ENCODE measurements at places on chromosomes 12 and 14.

DNA sequence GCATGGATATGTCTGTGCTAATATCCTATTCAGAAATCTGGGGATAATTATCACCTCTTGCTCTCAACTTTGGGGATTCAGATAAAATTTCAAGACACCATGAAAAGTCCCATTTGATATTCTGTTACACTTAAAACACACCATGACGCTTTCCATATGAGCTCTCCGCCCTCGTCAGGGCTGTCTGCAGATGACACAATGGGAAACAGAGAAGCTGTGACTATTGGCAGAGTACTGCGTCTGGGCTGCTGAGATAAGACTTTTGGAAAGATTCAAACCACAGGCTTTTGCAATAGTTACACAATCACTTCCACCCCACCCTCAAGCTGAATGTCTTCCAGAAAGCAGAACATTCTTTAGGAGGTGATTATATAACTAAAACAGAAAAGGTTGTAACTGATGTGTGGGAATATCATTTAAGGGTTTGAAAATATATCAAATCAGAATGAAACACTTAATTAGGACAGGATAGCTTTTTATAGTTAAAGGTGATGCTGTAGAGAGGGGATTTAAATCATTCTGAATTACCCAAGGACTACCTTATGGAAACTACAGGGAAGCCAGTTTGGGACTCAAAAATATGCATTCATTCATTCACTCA is 75.3 kb upstream of the TMPO start:
- DNase-seq: no peak

DNA sequence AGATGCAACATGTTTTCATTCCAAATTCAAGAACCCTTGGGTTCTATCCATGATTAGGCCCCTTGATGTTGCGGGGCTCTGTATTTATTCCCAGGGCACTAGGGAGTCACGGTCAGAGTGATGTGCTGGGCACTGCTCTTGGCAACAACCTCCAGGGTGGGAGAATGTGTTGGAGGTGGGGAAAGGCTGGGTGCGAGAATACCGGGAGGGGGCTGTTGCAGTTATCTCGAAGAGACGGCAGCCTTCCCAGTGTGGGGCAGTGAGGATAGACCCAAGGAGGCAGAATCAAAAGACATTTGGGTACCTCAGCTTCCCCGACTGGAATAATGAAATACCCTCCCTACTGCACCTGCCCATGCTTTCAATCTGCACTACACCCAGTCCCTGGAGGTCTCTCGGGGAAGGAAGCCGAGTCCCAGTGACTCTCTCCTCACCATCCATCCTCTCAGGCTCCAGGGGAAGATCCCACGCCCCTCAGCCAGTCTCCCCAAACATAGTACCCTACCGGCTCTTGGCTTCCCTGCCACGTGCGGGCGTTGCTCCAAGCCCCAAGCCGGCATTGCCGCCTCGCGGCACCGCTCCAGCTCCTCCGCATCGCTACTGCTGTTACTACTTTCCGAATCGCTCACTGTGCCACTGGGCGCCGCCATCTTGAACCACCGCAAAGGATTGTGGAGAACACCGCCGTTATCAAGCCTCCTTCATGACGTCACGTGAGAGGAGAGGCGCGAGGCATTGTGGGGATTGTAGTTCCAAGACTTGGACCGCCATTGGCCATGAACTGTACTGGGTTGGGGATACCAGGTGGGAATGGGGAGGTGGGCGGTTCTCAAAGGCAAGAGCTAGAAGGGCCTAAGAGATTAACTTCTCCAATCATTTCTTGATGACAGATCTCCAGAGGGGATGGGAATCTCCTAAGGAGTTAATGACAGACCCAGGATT is at the start of gene C12orf43:
Gene C12orf43 (minus strand): TSS at position 663 of the 942 bp plus-strand sequence. CDS start 13 bp downstream, at position 650.
- peak; percentile 73 for DNase-seq

DNA sequence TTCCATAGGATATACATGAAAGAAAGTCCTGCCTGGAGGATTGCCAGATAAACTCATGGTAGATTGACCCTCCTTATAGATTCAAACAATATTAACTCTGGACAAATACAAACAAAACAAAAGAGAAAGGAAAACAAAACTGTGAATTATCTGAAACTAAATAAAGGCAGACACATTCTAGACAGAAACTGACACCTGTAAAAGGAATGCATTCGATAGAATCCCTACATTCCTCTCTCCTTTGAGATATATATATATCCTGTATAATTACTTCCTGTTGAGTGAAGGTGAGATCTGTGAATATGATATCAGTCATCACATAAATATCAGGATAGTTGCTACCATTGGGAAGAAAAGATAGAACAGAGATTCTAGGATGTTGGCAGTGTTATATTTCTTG is 948.4 kb upstream of the ATXN7L3B start:
- DNase-seq: no peak

GRCh38 chr12:69196302-69197288 is 42.8 kb upstream of the CPSF6 start:
- no peak for DNase-seq

GRCh38 chr12:30930641-30931040 is 4.1 kb downstream of the TSPAN11 start:
- no peak for DNase-seq

DNA sequence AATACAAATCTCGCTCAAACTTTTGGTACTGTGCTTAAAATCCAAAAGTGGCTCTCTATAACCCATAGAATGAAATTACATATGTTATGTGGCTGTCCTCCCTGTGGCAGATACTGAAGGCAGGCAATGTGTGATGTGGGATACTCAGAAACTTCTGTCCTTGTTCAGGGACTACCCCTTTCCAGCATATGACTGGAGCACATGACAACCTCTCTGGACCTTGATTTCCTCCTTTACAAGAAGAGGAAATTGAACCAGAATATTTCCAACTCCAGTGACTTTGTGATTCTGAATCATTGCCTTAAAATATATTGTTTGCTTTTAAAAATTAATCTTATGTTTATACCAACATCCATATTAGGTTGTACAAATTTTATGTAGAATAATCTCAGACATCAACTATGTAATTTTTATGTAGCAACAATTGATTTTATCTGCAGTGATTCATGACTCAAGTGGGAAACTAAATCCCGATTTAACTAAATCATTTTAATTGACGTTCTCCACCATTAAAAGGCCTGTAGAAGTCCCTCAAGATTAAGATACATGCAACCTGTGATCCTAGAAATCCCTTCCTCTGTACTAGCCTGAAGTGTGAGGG is 162.4 kb downstream of the AKAP6 start:
- DNase-seq: no peak

Data from activated CD4-positive, CD25-positive, alpha-beta regulatory T cell (primary cell).